Aorta (tissue), 5 donors: ENCODE measurements at places on chromosomes 6 and 20. TPM values are rescaled to one million over a fixed set of nuclear protein-coding genes. Genes with fewer than 3 reads are reported as not detected.

GRCh38 chr6:133551847-133552341 lies 310.7 kb downstream of the EYA4 start:
- peak; percentile 71 for DNase-seq

GRCh38 chr6:131976545-131977061 lies 25.4 kb upstream of the CCN2 start:
- DNase-seq = no peak

- DNase-seq = no peak
Observed at GRCh38 chr6:142857233-142857761, 87.7 kb downstream of the HIVEP2 start.

DNA sequence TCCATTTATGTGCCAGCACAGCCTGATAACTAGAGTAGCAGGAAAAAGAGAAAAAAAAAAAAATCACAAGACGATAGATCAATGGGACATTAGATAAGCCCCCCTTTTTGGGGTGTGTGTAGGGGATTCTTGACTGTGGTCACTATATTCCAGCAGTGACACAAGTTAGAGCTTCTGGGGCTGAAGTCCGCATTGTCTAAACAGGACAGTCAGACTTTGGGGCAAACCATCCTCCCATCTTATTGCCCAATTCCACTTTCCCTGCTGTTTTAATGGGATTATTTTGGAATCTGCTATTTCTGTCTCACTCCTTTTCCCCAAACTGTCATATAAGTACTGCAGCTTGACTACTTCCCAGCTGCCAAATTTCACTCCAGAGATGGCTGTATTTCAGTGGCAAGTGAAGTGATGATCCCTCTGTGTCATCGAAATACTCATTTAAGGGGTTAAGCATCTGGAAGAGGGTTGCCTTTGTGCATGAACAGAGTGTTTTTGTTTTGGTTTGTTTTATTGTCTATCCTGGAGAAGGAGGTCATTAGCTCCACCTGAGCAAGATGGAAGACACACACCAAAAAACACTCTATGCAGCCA lies 182.5 kb downstream of the ATXN1 start:
- DNase-seq = no peak

- no peak for DNase-seq
Observed at GRCh38 chr6:148501178-148501590, 158.5 kb downstream of the SASH1 start.

GRCh38 chr20:16007962-16008361 lies 565.3 kb downstream of the KIF16B start:
- DNase-seq = no peak

GRCh38 chr6:12395898-12396297 lies 105.7 kb downstream of the EDN1 start:
- no peak for DNase-seq

- DNase-seq = no peak
Observed at GRCh38 chr20:7673841-7674240, 266.4 kb downstream of the HAO1 start.

DNA sequence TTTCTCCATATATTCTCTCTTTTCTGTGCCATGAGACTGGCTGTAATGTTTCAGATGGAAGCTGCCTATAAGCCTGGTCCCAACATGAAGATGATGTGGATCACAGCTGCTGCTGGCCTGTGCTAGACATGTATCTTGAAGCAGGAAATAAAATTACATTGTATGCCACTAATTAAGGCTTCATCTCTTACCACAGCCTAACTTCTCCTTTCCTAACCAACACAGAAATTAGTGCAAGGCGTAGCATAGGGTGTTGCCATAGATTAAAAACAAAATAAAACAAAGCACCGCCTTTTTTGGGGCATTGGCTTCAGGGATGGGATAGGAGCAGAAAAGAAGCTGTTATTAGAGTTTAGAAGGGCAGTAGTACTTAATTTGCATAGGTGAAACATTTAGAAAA lies 4.7 kb upstream of the SLC17A4 start:
- no peak for DNase-seq

GRCh38 chr20:4152696-4153235 lies 137.4 kb upstream of the RNF24 start:
- DNase-seq = no peak

DNA sequence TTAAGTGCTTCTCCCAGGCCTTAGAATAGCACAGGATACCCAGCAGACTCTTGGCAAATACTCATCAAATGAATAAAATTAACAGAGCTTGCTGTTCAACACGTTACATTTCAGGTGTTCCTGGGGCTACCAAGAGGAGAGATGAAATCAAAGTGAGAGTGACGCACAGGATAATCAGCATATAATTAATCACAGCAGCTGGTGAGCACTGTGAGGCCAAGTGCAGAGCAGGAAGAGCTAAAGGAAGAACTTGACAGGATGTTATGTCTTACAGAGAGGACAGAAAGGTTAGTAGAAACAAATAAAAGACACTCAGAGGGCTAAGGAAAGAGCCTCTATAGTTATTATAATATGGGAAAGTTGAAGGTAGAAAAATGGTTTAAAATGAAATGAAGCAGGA lies 8.8 kb downstream of the PPIL1 start:
- DNase-seq = no peak

DNA sequence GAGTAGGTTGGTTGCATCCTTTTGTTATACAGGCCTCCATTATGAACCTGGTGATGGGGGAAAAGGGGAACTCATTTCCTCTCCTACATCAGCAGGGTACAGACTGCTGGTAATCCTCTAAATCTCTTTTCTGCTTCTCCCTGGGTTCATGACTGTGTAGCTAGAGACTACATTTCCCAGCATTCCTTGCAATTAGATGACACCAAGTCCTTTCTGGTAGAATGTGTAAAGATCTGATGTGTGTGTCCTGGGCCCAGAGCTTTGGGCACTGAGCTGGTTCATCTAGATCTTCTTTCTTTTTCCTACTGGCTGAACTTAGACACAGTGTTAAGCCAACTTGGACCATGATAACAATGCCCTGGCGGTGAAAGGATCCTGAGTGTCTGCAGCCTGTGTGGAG lies 104.7 kb upstream of the IFNGR1 start:
- DNase-seq = no peak

- DNase-seq = no peak
Observed at GRCh38 chr6:117469356-117469755, 13.1 kb upstream of the DCBLD1 start.

DNA sequence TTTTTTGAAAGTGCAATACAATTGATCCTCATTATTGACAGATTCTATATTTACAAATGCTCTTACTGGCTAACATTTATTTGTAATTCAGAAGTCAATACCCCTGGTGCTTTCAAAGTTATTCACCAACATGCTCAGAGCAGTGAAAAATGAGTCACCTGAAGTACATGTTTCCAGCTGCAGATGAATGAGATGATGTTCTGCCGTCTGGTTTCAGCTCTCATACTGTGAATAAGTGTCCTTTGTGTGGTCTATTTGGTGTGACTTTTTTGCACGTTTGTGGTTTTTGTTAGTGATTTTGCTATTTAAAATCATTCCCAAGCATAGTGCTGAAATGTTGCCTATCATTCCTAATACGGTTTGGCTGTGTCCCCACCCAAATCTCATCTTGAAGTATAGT lies 22.3 kb upstream of the EYA4 start:
- no peak for DNase-seq

GRCh38 chr6:37919417-37920157 lies 100.1 kb downstream of the ZFAND3 start:
- no peak for DNase-seq

GRCh38 chr6:30854285-30855040 lies 29.9 kb upstream of the DDR1 start:
- no peak for DNase-seq

DNA sequence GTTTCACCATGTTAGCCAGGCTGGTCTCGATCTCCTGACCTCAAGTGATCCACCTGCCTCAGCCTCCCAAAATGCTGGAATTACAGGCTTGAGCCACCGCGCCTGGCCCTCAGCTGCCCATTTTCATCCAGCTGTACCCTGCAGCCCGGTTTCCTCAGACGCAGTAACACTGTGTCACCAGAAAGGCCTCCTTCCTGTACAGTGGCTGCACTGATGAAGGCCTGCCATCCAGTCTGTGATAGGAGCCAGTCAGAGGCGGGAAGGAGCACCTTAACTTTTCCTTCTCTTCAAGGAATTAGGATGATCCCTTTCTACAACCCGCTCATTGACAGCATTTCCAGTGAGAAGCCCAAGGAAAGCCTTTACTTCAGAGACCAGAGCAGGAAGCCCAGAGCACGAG lies 75.9 kb downstream of the GFOD1 start:
- no peak for DNase-seq

DNA sequence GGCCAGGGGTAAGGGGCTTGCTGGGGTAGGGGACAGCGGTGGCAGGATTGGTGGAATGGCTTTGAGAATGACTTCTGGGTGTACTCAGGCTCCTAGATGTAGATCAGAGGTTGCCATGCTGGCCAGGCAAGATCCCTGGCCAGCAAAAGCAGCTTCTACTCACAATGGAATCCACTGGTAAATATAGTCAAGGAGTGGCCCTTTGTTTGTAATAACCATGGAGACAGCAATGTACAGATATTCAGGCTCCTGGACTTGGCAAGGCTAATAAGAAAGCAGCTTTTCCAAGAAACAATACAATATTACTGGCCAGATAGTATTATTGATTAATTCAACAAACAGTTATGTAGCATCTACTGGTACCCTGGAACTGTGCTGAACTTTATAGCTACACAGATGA lies 37.9 kb downstream of the CDH26 start:
- DNase-seq = no peak

DNA sequence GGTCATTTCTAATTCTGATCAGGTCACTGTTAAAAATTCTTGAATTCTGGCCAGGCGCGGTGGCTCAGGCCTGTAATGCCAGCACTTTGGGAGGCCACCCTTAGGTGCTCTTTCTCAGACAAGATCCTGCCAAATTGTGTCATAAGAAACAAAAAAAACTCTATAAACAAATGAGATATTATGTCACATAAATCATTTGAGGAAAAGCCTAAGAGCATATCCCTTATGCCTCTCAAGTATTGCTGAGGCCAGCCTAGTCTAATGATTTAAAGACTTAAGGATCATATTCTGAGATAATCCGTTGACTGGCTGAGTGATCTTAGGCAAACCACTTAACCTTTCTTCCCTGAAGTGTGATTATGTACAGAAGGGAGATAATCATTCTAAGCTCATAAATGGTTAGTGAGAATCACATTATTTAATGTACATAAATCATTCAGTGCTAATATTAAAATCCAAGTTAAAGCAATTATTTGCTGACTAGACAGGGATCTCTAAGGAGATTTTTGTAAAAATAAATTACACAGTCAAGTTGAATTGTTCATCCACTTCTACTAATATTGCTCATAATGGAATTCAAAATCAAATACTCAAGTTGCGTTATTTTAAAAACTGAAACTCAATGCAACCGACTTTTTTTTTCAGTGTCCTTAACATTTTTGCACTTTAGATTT lies 365.4 kb downstream of the PHF3 start:
- DNase-seq = no peak

GRCh38 chr6:48619771-48620170 lies 508.8 kb upstream of the PTCHD4 start:
- no peak for DNase-seq

GRCh38 chr20:57705127-57705899 lies 4.5 kb downstream of the PMEPA1 start:
- no peak for DNase-seq

GRCh38 chr6:1285556-1285955 lies 26.3 kb upstream of the FOXQ1 start:
- no peak for DNase-seq

GRCh38 chr6:38730140-38730862 lies 15.2 kb downstream of the DNAH8 start:
- DNase-seq = no peak

GRCh38 chr6:6466967-6467761 lies 121.4 kb upstream of the LY86 start:
- no peak for DNase-seq

- DNase-seq = no peak
Observed at GRCh38 chr6:83389606-83390005, 41.2 kb downstream of the ME1 start.

DNA sequence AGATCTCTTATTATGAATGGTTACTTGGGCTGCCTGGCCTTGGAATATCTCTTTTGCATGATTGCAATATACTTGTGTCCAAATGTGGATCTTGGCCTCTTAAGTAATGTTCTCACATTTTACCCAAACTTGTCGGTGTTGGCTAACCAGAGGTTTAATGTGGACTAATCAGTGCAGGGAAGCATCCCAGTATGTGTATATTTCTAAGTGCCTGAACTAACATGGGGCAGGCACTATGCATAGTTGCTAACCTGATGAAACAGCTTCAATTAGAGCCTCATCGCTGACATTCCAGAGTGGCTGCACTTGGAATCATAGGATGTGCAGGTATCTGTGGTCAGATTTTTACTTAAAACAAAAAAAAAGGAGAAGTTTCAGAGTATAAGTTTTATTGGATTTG lies 160.0 kb downstream of the PDE7B start:
- no peak for DNase-seq

DNA sequence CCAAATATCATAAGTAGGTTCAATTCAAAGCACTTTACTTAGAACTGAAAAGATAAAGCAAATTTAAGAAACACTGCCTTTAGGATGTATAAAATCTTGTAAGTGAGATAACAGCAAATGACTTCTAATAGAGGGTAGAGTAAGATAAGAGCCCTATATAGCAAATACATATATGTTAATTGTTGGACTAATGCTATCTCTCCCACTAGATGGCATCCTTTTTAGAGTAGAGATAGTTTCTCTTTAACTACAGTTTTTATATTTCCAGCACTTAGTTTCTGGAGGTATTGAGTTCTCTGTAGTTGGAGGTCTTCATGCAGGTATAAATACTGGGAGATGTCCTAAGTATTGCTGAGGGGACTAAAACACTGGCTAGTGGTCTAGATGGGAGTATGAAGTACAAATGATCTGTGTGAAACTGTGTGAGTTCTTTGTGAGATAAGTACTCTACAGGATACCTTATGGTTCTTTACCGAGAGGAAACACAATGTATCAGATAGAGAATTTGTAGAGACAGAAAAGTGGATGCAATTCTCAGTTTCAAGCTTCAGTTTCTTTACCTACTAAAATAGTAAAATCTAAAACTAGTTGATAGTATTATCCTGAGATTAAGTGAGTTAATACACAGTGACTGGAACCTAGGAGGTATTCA lies 399.3 kb downstream of the KHDRBS2 start:
- no peak for DNase-seq

DNA sequence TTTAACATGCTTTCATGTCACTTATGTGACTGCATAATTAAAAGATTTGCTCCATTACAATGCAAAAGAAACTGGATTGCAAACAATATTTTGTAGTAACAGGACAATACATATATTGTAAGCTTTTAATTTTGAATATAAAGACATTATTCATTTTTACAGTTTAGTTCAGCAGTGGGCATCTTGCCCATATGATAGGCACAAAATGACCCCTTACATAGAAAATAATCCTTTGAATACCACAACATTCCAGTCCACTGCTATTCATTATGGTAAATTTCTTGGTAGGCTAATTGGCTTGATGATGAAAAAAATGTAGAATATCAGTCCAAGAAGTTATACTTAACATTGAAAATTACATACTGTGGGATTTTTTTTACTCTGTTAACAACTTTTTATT lies 74.1 kb upstream of the LAMA2 start:
- DNase-seq = no peak

The SLC35F1 gene
- 0.81 TPM for total RNA-seq

The RAB23 gene
- 55.9 TPM for total RNA-seq

The RSPO3 gene
- total RNA-seq = 12.5 TPM

The CST3 gene
- 1,105 TPM for total RNA-seq

The HLA-C gene
- 491 TPM for total RNA-seq

The EBF4 gene
- total RNA-seq = 19.9 TPM

The FAM50B gene
- 9.1 TPM for total RNA-seq

The CBLN4 gene
- not detected for total RNA-seq

The PKIB gene
- total RNA-seq = 1.8 TPM

The GSTA2 gene
- total RNA-seq = not detected
